Mesenteric fat pad (tissue), 1 donor: ENCODE measurements at places on chromosomes 13 and 19. TPM values are rescaled to one million over a fixed set of nuclear protein-coding genes. Genes with fewer than 3 reads are reported as not detected.

DNA sequence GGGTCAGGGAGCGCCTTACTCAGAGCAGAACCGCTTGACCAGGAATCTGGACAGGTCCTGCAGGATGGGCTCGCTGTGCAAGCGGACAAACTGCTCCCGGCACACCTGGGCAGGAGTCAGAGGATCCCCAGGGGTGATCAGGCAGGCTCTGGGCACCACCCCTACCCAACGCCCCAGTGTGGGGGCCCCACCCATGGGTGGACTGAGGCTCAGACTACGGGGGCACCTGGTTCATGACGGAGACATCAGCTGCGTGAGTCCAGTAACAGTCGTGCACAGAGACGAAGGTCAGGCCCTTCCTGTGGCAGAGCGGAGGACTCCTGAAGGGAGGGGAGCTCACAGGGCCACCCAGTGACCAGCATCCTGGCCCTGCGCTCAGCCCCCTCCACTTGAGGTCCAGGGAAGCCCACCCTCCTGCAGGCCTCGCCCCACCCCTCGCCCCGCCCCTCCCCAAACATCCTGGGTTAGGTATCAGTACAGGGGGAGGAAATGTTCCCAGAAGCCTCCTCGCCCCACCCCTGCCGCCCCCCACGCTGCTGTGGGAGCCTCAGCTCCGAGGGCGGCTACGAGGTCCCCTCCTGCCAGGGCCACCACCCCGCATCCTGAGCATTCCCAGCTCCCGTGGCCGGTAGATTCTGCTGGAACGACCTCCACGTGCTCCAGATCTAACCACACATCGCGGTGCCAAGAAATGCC is 15.6 kb downstream of the POLRMT start:
- DNase-seq, result no peak

DNA sequence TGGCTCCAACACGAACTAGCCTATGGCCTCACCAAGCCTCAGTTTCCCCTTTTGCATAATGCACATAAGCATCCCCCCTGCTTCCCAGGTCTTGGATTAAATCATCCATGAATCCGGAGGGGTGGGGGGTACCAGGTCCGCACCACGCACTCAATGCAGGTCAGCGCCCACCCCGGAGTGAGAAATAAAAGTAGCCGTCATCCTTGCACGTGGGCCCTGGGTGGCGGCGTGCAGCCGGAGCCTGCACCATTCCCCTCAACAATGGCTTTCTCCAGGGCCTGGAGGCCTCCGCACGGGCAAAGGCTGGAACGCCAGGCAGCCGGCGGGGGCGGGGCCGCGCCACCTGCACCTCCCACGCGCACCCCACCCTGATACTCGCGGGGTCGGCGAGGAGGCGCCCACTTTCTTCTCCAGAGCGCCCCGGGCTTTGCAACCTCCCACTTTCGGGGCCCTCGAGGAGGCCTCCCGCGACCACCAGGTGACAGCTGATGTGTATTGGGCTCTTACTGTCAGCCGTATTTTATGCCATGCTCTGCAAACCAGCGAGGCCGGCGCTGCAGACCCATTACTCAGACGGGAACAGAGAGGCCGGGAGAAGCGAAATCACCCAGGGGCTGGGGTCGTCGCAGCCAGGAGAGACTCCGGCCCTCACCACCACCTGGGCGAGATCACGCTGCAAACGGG is 767 bp upstream of the GADD45B start:
- no peak for DNase-seq

GRCh38 chr19:54035215-54036178 is 28.2 kb downstream of the VSTM1 start:
- DNase-seq, result no peak

DNA sequence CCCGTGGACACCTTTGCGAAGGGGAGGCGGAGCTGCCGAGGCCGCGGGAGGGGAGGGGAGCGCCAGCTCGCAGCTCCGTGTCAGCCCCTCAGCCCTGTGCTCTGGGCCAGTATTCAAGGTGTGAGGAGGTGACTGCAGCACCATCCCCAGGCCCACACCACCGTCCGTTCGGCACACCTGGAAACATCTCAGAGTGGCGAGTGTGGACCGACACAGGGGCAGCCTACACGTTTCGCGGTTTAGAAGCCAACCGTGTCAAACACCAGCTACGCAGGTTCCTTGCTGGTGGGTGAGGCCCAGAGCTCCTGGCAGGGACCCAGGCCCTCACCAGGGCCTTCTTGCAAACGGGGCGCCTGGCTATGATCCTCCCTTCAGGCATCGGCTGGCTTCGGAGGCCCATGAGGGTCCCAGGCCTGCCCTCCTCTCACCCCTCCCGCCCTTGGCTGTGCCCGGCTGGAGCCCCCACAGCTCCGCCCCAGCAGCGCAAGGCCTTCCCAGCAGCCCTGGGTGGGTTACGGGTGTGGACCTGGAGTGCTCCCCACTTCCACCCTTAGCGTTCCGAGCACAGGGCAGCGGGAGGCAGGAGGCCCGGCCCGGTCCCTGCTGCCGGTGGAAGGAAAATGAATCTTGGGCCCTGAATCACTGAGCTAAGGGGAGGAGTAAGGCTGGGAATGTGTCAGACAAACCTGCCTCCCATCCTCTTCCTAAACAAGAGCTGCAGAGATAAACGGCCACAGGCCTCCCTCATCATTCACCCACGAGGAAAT is 1.2 kb downstream of the C13orf46 start:
- DNase-seq, result no peak

- DNase-seq, result no peak
These were observed 28.3 kb downstream of the GATAD2A start for GRCh38 chr19:19433666-19434213.

EPSTI1 gene
- total RNA-seq, result 18.2 TPM

NCAN gene
- not detected for total RNA-seq

NXNL1 gene
- 1.3 TPM for total RNA-seq

CDC42EP5 gene
- 38.1 TPM for total RNA-seq

LAIR1 gene
- total RNA-seq, result 63.8 TPM
